CD8-positive, alpha-beta memory T cell (primary cell): ENCODE measurements at places on chromosomes 3 and 15. TPM values are rescaled to one million over a fixed set of nuclear protein-coding genes. Genes with fewer than 3 reads are reported as not detected.

Gene NT5DC2
- total RNA-seq, result 84.6 TPM

Gene CTSH
- total RNA-seq, result 9.8 TPM

Gene SLC51A
- total RNA-seq, result not detected

Gene KBTBD8
- total RNA-seq, result 21.9 TPM

Gene BTLA
- 14.1 TPM for total RNA-seq

Gene GPR27
- 2.3 TPM for total RNA-seq

DNA sequence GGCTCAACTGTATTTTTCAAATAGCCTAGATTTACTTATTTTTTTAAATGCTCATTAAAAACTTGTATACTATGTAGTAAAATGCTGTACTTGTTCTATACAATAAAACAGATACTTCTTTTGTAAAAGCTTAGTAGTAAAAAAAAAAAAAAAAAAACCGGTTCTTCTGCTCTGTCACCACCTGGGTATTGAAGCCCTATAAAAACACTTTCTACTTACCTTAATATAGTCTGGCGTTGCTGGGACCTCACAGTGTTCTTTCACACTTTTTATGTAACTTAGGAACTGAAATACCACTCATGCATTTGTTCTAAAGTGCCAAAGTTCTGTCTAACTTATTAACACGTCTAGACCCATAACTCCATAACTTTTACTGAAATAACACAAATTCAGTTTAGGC, 61.4 kb downstream of the TASOR start:
- no peak for DNase-seq

DNA sequence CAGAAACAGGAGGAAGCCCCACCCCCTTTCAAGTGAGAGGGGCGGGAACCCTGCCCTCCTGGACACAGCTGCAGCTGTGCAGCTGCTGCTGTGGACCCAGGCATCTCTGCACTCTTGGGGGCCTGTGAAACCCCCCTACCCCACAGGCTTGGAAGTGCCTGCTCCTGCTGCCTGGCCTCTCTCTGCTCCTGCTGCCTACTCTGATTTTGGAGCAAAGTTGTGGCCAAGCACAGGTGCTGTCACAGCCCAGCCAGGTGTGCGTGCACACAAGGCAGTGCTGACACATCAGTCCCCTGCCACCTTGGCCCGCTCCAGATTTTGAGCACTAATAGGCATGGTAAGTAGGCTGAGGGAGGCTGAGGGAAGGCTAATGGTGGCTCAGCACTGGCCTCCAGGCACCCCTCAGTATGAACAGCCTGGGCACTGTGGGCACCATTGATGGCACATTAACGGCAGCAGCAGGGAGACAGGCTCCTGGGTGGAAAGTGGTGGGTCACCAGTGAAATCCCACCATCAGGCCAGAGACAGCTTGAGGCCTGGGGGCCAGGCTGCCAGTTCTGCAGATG, 890.9 kb downstream of the GBE1 start:
- no peak for DNase-seq

GRCh38 chr3:138033202-138033691, 23.3 kb downstream of the CLDN18 start:
- no peak for DNase-seq

DNA sequence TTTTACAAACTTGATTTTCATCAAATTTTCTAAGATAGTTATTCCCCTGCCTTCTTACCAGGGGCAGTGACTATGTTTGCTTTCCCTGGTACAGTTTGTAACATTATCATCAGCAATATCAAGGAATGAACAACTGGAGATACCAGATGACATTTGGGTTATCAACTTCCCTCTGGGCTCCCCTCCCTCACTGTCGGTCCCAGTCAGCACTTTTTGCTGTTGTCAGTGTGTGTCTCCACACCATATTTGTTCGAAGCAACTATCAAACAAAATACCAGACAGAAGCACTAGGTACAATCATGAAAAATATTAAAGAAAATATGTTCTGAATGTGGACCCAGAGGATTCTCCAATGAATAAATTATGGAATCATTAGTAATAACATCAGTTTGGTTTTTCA, 75.3 kb downstream of the PLOD2 start:
- no peak for DNase-seq

DNA sequence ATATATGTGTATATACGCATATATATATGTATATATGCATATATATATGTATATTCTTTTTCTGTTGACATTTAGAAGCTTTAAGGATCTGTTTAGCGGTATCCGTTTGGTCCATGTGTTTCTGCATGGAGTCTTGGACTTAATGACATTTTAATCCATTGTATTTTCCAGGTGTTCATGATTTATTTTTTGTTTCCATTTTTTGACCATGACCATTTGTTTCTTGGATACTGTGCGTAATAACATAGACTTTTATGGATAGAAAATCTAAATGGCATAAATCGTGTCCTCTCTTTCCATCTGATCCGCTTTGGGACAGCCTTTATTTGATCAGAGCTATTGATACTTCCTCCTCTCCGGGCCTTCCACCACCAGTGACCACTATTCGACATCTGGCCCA, 19.5 kb downstream of the CRYBG3 start:
- no peak for DNase-seq

DNA sequence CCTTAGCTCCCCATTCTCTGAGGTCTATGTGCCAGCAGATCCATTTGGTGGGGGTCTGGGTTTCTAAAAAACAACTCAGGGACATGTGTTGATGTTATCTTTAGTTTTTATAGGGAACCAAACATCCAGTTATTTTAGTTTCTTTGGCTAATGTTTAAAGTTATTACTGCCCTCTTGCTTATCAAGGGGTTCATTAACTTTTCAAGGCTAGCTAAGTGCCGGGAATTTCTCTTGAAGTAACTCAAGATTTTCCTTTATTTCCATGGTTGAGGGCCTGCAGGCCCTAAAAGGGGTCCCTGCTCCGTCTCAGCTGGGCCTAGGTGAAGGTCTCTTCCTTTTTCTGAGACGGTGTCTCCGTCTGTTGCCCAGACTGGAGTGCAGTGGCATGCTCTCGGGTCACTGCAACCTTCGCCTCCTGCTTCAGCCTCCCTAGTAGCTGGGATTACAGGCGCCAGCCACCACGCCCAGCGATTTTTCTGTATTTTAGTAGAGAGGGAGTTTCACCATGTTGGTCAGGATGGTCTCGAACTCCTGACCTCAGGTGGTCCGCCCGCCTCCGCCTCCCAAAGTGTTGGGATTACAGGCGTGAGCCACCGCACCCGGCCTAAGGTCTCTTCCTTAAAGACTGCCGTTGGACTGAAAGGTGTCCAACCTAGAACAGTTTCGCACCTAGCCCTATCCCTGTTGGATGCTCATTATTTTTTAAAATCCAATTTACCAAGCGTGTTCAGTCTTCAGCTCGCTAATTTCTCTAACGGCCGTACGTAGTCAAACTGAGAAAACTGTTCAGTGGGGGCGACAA, 1.3 kb upstream of the OXSR1 start:
- DNase-seq, result no peak

- no peak for DNase-seq
Measured at GRCh38 chr3:113514265-113514769, 639 bp downstream of the SPICE1 start.

DNA sequence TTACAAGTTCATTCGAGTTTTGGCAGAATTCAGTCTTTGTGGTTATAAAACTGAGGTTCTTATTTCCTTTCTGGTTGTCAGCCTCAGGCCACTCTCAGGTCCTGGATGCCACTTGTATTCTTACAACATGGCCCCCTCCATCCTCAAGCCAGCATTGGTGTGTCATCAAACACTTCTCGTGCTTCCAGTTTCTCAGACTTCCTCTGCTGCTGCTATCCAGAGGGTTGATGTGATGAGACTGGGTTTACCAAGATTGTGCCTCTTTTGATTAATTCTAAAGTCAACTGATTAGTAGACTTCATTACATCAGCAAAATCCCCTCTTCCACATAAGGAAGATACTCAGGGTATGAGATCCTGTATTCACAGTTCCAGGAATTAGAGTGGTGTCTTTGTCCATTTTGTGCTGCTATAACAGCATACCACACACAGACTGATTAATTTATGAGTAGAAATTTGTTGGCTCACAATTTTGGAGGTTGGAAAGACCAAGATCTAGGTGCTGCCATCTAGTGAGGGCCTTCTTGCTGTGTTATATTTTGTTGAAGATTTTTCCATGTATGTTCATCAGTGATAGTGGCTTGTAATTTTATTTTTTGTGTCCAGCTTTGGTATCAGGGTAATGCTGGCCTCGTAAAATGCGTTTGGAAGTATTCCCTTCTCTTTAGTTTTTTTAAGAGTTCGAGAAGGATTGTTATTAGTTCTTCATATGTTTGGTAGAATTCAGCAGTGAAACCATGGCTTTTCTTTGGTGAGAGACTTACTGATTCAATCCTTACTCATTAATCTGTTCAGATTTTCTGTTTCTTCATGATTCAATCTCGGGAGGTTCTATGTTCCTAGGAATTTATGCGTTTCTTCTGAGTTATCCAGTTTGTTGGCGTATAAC, 11.1 kb downstream of the LRCH3 start:
- peak; percentile 16 for DNase-seq
